ENCODE measurements at places on chromosomes 3 and 15.

DNA sequence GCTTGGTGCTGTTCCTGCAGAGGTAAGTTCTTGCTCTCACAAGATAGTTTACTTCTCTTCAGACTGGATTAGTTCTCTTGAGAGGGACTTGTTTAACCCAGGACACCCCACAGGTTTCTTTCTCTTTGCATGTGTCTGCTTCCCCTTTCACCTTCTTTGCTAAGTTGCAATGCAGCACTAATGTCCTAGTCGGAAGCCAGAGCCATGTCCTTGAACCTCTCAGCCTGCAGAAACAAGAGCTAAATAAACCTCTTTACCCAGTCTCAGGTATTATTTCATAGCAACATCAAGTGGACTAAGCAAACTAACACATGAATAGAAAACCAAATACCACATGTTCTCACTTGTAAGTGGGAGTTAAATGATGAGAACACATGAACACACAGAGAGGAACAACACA lies 915.2 kb downstream of the NSUN3 start:
- no peak for DNase-seq

- DNase-seq = no peak
Observed at GRCh38 chr3:124142389-124142970, 150.6 kb upstream of the ROPN1 start.

DNA sequence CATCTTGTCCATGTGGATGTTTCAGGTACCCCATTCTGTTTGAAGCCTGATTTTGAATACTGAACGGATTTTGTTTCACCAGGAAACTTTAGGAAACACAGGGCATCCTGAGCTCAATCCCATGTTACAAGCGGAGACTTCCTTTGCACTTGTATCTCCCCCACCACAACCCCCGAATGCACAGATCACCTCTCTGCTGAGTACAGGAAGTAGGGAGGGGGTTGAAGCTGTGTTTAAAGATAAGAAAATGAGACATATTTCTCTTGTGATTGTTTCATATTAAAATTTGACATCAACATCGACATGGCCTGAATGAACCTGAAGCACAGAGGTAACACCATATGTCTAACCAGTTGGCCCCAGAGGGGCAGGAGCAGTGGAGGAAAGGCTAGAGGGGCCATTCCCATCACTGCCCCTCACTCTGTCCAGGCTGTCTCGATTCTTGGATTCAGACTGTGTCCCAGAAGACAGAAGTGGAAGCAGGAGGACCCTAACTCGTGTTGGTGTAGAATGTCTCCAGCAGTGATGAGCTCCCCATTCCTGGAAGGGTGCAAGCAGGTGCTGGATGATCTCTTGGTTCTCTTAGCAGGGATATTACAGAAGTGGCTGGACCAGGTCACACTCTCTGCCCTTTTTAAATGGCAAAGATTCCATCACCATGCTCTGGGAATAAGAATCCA lies 59.6 kb upstream of the IQSEC1 start:
- DNase-seq = no peak

GRCh38 chr3:143511174-143511879 lies 336.9 kb downstream of the SLC9A9 start:
- DNase-seq = no peak

- DNase-seq = peak; percentile 55
Observed at GRCh38 chr15:56428821-56429458, 36.0 kb downstream of the MNS1 start.

DNA sequence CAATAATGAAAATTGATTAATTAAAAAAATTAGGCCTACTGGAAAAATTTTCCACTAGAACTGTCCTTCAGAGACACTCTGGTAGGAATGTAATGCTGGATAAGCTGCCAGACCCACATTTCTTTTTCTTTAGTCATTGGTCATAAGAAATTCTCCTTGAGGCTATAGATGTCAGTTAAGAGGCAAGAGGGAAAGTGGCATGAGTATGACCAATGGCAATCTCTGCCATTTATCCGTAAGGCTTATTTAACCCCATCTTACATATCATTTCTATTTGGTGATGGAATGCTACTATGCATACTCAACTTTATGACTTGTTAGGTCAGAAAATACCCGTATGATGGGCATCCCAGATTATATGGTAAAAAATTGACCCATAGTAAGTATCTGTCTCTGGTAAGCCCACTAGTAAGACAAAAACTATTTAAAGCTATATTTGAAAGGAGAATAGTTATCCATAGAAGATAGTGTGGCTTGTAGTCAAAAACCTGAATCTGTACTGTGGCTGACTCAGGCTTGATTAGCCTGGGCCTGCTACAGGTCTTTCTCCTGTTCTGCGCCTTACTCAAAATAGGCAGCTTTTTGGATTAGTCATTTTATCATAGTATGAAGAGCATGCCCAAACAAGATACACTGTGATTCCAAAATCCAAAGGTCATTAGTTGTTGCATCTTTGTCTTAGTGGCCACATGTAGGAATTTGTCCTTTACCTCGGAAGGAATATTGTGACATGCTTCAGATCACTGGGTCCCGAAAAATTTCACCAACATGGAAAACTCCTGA lies 314.7 kb downstream of the PYDC2 start:
- DNase-seq = no peak

DNA sequence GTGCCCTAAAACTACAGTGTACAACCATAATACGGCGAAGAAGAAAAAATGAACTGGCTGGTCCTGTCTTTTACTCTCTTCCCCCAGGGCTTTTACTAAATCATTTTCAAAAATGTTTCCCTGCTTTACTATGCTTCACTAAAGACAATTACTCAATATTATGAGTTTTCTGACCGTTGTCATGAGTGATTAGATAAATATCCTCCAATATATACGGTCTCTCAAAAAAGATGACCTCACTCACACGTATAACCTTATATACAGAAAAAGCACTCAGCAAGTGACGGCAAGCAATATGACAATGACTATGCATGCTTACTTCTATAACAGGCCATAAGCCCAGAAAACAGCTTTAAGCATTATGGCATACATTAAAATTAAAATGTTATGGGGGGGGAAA lies 60.5 kb downstream of the TBL1XR1 start:
- no peak for DNase-seq

DNA sequence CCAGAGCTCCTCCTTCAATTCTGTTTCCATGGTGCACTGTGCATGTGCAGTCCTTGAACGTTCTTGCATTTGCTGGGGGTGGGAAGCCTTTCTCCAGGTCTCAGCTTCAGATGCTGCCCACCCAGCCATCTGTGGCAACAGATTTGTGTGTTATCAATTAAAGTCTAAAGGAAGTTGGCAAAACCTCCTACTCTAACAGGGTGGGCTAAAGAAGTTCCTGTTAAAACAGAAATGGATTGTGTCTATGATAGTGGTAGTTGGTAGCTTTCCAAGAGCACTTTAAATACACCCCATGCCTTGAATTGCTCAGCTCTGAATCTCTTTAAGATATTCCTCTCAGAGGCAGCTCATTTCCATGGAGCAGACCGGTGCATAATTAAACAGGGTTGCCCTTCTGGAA lies 488.0 kb upstream of the SUCLG2 start:
- DNase-seq = no peak

DNA sequence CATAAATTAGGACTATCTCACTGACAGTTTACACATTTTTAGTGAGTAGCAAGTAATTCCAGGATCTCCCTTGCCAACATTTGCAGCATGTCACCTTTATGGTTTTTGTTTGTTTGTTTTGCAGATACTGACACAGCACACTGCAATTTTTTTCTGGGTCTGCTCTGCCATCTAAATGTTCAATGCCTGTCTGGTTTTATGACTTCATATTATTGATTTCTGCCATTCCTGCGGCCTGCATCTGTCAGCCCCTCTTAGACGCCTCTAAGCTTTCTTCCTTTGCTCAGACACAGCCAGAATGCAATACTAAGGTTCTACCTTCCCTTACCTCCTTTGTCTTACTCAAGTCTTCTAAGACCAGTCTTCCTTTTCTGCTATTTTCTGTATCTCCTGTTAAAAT lies 321.2 kb upstream of the AZI2 start:
- peak; percentile 29 for DNase-seq

DNA sequence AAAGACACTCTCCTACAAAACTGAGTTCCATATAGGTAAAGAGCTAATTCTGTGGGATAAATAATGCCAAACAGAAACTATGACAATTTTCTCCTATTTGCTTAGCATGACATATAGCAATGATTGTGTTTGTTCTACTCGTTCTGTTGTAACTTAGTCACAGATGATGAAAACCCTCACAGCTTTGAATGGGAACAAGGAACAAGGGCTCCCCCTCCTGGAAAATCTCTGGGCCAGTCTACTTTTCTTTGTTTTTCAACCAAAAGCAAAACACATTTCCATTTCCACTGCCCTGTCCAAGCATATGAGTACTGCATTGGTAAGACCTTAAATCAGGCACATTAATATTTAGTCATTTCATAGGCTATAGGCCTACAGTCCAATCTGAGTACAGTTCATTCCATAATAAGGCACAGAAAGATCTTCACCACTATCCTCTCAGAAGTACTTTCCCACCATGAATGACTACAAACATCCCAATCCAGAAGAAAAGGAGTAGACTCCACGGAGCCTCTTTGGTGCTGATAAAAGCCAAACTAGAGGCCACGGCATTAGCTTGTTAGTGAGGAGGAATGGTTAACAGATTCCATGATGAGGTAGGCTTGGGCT lies 67.1 kb downstream of the ATP8B4 start:
- peak; percentile 82 for DNase-seq

DNA sequence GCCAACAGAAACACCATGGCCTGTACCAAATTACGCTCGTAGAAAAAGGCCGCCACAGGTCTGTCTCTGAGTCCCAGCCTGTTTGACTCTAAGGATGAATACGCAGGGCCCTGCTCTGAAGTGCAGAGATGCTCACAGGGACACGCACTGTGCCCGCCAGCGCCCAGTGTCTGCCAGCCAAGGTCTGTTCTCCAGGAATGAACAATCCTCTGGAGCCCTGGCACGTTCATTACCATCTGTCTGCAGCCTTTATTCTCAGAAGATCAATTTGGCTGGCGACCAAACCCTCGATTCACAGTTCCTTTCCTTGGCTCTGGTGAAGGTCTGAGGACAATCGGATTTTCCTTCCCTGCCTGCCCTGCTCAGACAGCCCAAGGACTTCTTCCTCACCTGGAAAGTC lies 66.3 kb downstream of the NIPA2 start:
- no peak for DNase-seq

- DNase-seq = no peak
Observed at GRCh38 chr15:76791511-76791910, 113.6 kb downstream of the SCAPER start.

- DNase-seq = no peak
Observed at GRCh38 chr3:133394561-133395311, 5.1 kb upstream of the BFSP2 start.

DNA sequence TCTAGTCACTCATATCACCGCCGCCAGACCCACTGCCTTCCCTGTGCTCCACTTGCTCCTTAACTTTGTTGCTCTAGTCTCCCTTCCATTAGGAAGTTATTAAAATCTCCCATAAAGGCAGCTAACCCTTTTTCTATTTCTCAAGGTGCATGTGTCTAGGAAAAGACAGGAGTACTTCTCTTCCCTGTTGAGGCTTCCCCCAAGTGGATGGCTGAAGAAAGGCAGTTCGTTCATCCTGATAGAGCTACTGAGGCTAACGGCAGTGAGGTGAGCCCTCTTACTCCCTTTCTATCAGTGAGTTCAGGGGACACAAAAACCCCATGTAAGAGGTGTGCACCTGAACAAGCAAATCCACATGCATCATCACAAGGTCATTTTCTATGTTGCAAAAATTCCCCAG lies 397.8 kb downstream of the IGSF11 start:
- DNase-seq = peak; percentile 23

DNA sequence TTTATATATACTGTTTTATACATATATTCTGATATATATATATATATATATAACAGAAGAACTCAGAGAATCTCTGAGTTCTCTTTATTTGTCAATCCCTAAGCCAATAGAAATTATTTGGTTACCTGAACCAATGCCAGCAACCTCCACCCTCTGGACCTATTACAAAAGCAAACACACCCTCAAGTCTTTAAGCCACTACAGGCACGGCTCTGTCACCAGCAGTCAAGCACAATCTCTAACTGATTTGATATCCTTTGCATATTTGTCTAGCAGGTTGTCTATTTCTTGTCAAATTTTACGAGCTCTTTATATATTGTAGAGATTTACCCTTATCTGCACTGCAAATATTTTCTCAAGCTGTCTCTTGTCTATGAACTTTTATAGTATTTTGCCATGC lies 66.6 kb upstream of the TOPAZ1 start:
- no peak for DNase-seq

DNA sequence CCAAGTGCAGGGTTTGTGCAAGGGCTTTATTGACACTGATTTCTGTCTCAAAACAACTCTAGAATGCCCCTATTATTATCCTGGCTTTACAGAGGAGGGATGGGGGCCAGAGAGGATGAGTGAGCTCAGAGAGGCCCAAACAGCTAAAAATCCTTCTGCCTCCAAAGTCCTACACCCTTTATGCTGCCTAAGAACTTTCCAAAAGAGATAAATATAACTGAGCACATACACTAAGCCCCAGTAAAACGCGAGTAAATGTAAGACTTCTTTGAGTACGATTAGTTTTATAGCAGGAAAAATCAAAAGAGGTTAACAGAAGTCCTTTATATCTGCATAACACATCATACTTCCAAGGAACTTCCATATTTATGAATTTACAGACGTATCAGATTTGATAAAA lies 149.1 kb downstream of the CTNNB1 start:
- DNase-seq = no peak

GRCh38 chr3:63869940-63870614 lies 6.4 kb downstream of the ATXN7 start:
- DNase-seq = no peak

DNA sequence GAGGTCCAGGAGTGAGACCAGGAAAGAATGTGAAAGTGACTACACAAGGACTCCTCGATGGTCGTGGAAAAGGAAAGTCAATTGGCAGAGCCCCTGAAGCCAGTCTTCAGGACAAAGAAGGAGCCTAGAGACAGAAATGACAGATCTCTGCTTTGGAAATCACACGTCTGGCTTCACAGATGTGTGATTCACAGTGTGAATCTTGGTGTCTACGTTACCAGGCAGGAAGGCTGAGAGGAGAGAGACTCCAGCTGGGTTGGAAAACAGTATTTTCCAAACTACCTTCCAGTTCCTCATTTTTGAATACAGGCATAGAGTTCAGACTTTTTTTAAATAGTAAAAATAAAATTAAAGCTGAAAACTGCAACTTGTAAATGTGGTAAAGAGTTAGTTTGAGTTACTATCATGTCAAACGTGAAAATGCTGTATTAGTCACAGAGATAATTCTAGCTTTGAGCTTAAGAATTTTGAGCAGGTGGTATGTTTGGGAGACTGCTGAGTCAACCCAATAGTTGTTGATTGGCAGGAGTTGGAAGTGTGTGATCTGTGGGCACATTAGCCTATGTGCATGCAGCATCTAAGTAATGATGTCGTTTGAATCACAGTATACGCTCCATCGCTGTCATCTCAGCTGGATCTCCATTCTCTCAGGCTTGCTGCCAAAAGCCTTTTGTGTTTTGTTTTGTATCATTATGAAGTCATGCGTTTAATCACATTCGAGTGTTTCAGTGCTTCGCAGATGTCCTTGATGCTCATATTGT lies 6.0 kb downstream of the CCR2 start:
- peak; percentile 95 for DNase-seq

- no peak for DNase-seq
Observed at GRCh38 chr3:141853081-141853601, 23.3 kb upstream of the ATP1B3 start.

GRCh38 chr15:33894193-33894592 lies 74.1 kb upstream of the CHRM5 start:
- DNase-seq = no peak

GRCh38 chr3:126436826-126437717 lies 38.6 kb downstream of the ZXDC start:
- DNase-seq = no peak

- no peak for DNase-seq
Observed at GRCh38 chr3:95629802-95630201, 1184.6 kb upstream of the EPHA6 start.

Measured in eye (tissue), 1 donor.